ENCODE measurements at places on chromosomes 11 and 22.
A peak's percentile ranks its signal among the peaks of the same experiment; 100 is the strongest.

DNA sequence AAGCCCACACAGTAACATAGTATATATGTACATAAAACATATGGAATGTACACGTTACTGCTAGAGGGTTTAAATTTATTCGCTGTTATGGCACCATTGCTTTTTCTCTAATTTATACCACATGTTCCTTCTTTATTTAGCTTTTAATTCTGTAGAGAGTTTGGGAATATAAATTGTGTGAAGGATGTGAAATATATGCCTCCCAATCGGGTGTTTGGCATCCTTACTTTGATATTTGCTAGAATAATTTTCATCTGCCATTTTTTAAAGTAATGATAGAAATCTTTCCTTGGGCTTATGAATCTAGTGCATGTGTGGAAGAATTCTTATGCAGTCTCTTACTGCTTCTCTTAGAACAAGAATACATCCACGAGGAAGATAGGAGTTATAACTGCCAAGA, 509.8 kb upstream of the RAG2 start:
- no peak for DNase-seq

- DNase-seq = no peak
Measured at GRCh38 chr22:19143967-19144400, 467 bp downstream of the ESS2 start.

- no peak for DNase-seq
Measured at GRCh38 chr22:46596819-46597218, 23.4 kb upstream of the GRAMD4 start.

DNA sequence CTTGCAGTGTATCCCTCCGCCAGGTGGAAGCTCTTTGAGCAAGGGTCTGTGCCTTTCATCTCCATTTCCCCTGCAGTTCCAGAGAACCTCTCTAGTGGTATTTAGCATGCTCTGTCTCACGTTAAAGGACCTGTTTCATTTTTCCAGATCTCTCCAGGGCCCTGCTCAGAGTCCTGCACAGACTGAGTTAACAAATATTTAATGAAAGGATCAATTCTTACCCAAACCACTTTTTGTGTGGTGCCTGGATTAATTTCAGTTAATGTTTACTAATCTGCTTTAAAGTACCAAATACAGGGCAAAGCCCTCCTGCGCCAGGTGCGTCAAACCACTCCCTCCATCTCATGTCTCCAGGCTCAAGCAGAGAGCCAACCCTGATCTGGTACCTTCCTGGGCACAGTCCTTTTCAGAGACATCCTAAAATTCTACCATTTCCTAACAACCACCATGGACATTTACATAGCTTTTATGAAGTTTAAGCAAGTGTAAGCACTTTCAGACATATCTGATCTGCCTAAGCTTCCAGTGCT, 18.7 kb upstream of the ACER3 start:
- DNase-seq = no peak

DNA sequence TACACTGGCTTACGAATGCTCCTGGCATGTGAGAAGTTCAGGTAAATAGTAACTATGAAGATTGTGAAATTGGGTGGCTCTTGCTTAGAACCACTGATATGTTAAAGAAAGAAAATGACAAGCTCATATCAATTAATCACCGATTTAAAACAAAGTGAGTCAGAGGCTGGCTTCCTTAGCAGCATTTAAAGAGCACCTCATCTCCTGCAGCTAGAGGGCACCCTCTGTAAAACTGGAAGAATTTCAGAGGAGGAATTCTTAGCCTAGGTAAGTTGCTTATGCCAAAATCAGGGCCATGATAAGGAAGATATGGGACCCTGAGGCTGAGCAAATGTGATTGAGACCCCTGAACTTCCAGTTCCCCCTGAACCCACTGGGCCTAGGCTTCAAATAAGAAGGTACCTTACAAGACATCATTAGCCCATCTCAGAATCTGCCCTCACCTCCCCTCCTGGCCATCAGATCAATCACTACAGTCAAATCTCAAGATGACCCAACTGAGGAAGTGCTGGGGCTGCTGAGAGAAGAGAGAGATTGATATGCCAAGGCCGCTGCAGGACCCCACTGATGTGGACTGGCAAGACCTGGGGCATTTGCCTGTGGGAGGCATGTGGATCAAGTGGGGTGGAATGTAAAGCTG, 8.6 kb upstream of the CD3E start:
- no peak for DNase-seq

- DNase-seq = no peak
Measured at GRCh38 chr11:16261836-16262644, 94.3 kb downstream of the SOX6 start.

- peak; percentile 28 for DNase-seq
Measured at GRCh38 chr11:117907276-117908108, 21.7 kb downstream of the TMPRSS13 start.

GRCh38 chr11:1622086-1622485, at the start of gene KRTAP5-4:
TSS of gene KRTAP5-4 (minus strand) at chr11:1622138. CDS start at chr11:1622093, 45 bp downstream.
- no peak for DNase-seq

DNA sequence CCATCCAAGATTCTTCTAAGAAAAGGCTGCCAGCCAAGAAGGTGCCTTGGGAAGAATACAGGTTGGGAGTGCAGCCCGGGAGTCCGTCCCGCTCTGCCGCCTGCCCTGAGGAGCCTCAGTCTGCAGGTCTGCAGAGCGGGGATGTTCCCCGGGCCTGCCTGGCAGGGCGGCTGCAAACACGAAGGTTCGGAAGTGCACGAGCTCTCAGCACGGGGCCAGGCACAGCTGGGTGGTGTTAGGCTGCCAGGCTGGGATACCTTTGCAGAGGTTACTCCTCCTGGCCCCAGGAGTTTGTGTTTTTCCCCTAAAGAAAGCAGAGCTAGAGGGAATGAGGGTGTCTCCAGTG, 9.4 kb upstream of the PRR5 start:
- no peak for DNase-seq

All from MM.1S (cell line).